Right renal pelvis (tissue), 4 donors: ENCODE measurements at places on chromosomes 4 and X. TPM values are rescaled to one million over a fixed set of nuclear protein-coding genes. Genes with fewer than 3 reads are reported as not detected.

The CCNB3 gene
- 1.1 TPM for polyA plus RNA-seq

The CTAG1A gene
- not detected for polyA plus RNA-seq

The TRPC3 gene
- polyA plus RNA-seq, result 0.97 TPM

The ARHGAP36 gene
- polyA plus RNA-seq, result 0.10 TPM

The GPR82 gene
- 0.33 TPM for polyA plus RNA-seq
